Osteocyte (in vitro differentiated cells): ENCODE measurements at places on chromosomes 6 and 20. TPM values are rescaled to one million over a fixed set of nuclear protein-coding genes. Genes with fewer than 3 reads are reported as not detected.

Gene FNDC11
- total RNA-seq, result 0.13 and 0.34 TPM in 2 replicates

Gene SIRPB1
- 1.1 TPM in 2 replicates for total RNA-seq

Gene TBXT
- not detected in 2 replicates for total RNA-seq

Gene ADAM33
- total RNA-seq, result 32.0 and 34.7 TPM in 2 replicates
